ENCODE measurements at places on chromosomes 6 and 20.

- DNase-seq: peak; percentile 71
These were observed 66.0 kb upstream of the UTRN start for GRCh38 chr6:144219056-144219685.

- peak; percentile 33 for DNase-seq
These were observed 774 bp downstream of the PLEKHG1 start for GRCh38 chr6:150600301-150601017.

DNA sequence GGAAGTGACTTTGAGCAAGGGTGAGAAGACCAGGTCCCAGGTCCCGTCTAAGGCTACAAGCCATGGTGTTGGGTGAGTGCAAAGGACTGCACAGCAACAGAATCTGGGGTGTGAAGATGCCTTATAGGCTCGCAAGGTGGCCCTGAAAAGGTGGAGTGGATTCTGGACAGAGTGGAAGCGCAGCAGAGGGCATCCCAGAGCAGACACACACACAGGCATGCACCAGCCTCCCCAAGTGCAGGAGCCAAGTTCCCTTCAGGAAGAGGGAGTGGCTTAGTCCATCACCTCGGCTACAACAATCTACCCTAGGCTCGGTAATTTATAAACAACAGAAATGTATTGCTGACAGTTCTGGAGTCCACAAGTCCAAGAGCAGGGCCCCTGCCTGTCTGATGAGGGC lies 180.1 kb upstream of the PDE10A start:
- DNase-seq: no peak

- DNase-seq: peak; percentile 61
These were observed 92.5 kb upstream of the NXT1 start for GRCh38 chr20:23257848-23258746.

- no peak for DNase-seq
These were observed 3.4 kb downstream of the OXT start for GRCh38 chr20:3074812-3075211.

DNA sequence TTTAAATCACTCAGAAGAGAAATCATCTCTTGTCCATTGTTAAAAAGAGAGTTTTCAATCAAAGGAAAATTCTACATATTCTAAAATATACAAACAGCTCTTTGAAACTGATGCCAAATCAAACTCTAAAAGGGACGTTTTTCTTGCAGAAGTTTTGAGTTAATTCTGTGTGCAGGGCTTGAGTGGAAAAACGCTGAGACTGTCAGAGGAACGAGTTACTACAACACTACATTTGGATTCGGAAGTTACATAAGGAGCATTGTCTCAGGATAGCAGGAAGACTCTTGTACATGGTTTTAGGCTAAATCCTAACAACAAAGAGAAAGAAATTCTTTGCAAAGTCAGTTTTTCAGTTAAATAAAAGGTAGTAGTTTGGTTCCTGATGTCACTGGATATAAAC lies 155.7 kb upstream of the SUPT3H start:
- no peak for DNase-seq

- DNase-seq: no peak
These were observed 333.9 kb upstream of the AGPAT4 start for GRCh38 chr6:161607696-161608297.

- DNase-seq: peak; percentile 40
These were observed 116.3 kb downstream of the ANKRD60 start for GRCh38 chr20:58112017-58112781.

DNA sequence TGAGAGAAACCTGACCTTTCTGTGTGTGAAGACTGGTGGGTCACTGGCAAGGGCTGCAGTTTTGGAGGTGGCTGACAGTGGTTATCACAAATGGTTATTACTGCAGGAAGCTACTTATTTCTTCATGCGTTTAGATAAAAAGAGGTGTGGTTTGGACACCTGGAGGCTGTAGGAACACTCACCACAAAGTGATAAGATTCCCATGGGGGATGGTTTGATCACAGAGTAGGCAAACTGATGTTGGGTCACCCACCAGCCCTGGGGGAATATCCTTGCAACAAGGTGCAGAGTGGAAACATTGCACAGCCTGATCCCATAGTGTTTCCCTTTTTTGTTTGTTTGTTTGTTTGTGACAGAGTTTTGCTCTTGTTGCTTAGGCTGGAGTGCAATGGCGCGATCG lies 33.9 kb upstream of the RNGTT start:
- DNase-seq: peak; percentile 50

DNA sequence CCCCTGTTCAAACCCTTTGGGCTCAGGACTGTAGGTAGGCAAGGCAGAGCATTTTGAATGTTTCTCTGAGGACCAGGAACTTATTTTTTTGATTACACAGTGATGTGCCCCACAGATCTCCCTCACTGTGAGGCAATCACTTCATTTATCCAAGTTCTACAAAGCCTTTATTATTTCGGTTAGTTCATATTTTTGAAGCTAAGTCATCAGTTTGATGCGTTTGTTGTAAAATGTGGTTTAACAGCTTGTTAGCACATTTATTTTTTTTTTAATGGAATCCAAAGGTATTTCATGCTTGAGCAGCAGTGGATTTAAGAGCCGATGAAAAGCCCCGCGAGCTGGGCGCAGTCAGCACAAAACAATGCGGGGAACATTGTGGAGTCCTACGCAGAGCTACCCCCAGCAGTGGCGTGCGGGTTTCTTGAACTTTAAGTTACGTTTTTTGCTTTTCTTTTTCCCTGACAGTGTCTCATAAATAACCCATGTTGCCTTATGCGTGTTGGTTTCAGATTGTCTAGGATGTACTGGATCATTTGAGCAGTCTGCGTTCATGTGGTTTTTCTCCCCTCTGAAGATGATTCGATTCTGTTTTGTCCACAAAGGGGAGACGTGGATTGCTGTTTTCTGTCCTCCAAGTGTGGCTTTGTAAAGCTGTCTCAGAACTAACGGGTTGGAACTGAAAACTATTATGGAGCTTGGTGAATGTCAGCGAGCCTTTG lies 233.6 kb upstream of the BMP2 start:
- no peak for DNase-seq

DNA sequence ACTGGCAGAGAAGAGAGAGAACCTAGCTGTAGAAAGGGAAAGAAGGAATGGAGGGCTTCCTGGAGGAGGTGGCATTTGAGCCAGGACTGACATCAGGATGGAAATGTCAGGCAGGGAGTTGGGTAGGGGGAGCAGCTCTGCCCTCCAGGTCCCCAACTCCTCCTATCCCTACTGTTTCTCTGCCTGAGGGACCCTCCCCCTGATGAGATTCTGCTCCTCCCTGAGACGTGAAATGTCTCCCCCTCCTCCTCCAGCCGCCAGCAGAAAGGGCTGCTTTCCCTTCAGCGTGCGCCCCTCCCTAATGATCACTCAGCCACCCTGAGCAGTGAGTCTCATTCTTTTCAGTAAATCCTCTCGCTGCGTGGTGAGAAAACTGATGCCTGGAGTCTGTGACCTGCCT lies 40.6 kb downstream of the HLA-DPB1 start:
- DNase-seq: no peak

DNA sequence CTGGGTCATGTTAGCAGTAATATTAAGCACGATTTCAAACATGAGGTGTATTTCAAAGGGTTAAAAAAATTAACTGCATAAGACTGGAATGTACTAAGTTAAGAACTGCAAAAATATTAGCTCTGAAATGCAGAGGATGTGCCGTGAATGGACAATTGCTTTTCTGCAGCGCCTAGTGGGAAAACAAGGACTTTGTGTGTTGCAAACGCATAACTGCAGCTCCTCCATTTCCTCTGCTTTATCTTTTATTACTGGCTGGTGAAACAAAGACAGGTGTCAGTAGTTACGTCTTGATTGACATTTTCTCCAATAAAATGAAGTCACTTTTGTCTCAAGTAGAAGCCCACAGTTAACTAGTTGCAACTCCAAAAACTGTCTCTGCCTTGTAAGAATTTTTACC lies 1.7 kb downstream of the PDE7B start:
- no peak for DNase-seq

GRCh38 chr20:44041001-44041400 lies 126.3 kb downstream of the TOX2 start:
- DNase-seq: no peak

GRCh38 chr6:163490826-163491577 lies 76.5 kb downstream of the QKI start:
- DNase-seq: no peak

DNA sequence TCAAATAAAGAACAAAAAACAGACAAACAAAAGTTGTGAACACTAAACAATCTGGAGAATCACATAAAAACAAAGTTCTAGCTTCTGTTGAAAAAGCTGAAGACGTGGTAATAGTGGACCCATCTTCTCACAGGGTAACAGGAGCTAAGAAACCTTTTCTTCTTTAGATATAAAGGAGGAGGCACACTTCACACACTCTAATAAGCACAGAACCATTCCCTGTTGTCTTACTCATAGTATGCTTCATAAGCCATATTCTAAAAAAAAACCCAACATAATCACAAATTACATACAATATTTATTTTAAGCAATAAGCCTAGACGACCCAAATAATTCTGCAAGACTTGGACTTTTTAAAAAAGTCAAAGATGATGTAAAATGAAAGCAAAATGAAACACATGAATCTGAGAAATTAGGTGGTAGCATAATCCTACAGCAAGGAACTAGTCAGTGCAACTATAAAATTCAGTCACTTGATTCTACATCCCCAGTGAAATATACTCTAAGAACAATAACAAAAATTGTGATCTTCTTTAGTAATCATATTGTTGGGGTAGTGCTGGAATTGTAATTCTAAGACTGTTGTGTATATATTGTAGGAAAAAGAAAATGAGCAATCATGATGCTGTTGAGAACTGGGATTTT lies 15.6 kb downstream of the SRPK1 start:
- DNase-seq: no peak

- peak; percentile 93 for DNase-seq
These were observed 215.8 kb upstream of the RREB1 start for GRCh38 chr6:6891949-6892461.

GRCh38 chr6:82264824-82265223 lies 17.3 kb upstream of the IBTK start:
- DNase-seq: no peak

DNA sequence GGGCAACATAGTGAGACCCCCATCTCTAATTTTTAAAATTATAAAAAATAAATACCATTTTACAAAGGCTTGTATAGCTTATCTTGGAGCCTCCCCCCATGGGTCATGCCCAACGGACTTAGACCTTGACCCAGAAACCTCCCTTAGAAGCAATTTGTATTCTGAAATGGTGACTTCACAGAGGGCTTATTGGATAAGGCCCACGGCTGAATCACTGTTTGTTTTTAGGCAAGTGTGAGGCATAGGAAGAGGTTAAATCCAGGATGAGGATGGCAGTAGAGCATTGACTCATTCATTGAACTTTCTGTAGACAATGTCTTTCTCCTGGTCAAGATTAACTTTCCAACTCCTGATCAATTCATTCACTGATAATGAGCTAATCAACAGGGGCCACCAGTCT lies 6.2 kb upstream of the SNAI1 start:
- DNase-seq: no peak

DNA sequence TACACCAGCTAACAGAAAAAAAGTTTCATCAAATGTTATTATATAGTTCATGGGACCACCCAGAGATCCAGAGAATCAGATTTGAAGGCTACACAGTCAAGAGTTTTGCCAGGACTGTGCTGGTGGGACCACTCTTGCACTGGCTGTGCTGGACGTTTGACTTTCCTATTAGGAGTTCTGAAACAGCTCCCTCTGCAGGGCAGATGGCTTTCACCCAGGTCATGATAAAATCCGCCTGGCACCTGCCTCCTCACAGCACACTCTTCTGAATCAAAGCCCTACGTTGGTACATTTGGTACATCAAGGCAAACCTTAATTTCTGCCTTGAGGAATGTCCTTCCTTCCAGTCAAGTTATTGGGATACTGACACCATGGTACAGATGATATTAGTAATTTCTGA lies 302.1 kb downstream of the ZNF217 start:
- peak; percentile 38 for DNase-seq

DNA sequence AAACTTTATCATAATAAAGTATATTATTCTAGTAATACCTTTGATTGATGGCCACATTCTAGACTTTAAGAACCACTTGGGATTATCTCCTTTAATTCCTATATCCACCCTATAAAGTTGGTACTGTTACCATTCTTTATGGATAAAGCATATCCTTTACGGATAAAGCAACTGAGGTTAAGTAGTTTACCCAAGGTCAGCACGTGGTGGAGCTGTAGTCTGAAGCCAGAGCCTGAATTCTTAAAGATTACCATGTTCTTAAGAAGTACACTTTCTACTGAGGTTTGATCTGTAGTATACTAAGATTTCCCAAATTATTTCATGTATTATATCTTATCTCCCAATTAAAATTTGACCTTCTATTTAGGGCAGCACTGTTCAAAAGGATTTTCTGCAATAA lies 3.0 kb upstream of the NCOA7 start:
- DNase-seq: no peak

- no peak for DNase-seq
These were observed 187.4 kb downstream of the TENT5A start for GRCh38 chr6:81565071-81565470.

- DNase-seq: no peak
These were observed 138.9 kb downstream of the PDE7B start for GRCh38 chr6:135990439-135990838.

GRCh38 chr20:57834306-57835073 lies 124.7 kb upstream of the PMEPA1 start:
- no peak for DNase-seq

GRCh38 chr6:75932067-75932466 lies 140.4 kb downstream of the IMPG1 start:
- DNase-seq: peak; percentile 39

DNA sequence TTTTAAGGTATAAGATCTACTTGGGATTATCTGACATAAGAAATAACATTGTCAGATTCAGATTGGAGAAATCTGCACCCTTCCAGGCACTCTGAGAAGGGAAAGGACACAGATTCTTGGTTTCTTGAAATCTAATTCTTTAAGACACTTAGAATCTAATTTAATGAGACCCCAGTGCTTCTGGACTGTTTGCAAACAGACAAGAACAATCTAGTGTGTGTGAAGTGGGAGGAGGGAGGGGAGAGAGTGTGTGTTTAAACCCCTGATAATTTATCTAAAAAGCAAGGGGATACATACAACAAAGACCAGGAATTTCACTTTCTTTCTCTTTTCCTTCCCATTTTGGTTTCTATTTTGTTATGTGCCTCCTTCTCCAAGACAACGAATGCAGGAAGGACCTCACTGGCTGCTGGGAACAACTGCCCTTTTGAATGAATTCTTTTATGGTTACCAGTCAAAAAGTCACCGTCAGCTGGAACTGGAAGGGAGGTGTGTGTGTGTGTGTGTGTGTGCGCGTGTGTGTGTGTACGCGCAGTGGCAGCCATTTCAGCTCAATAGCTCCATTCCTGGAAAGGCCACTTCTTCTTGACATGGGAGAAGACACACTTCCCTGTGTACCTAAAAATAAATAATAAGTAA lies 129.4 kb downstream of the BCAS1 start:
- no peak for DNase-seq

- DNase-seq: no peak
These were observed 754.6 kb upstream of the MMS22L start for GRCh38 chr6:98037571-98037970.

DNA sequence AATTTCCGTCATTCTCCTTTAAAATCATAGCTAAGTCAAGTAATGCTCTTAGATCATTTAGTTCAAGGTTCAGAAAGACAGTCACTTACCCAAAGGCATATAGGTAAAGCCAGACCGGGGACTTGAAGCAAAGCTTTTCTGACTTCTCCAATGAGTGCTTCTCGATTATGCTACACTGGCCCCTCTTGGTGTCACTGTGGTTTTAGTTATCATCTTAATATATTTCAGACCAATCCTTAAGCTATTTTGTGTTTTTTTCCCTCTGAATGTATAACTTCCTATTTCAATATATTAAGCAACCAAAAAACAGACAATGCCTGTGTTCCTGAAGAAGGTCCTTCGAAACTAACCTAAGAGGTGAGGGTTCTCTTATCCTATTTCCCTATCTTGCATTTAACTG lies 3.9 kb downstream of the PRDM1 start:
- DNase-seq: peak; percentile 71

All from NB4 (cell line).